Mesangial cell (primary cell): ENCODE measurements at places on chromosomes 2 and 18. TPM values are rescaled to one million over a fixed set of nuclear protein-coding genes. Genes with fewer than 3 reads are reported as not detected.

SERPINB10 gene
- total RNA-seq: not detected in 2 replicates

ACADL gene
- total RNA-seq: 0.51 TPM in 1 of 2 replicates, not detected in the other

NPHP1 gene
- total RNA-seq: 2.6 and 4.1 TPM in 2 replicates

RPRM gene
- 0.13 TPM in 1 of 2 replicates, not detected in the other for total RNA-seq

GNAL gene
- 2.3 and 4.3 TPM in 2 replicates for total RNA-seq

NT5DC4 gene
- total RNA-seq: not detected in 2 replicates

EMX1 gene
- total RNA-seq: 0.16 and 0.51 TPM in 2 replicates

SULT1C2 gene
- 1.5 and 7.7 TPM in 2 replicates for total RNA-seq

NR4A2 gene
- total RNA-seq: 0.25 TPM in 1 of 2 replicates, not detected in the other

SAG gene
- not detected in 2 replicates for total RNA-seq

SYT4 gene
- total RNA-seq: not detected in 2 replicates

CYP26B1 gene
- total RNA-seq: under 0.01 and 0.51 TPM in 2 replicates

PAX8 gene
- 118 and 299 TPM in 2 replicates for total RNA-seq

GPAT2 gene
- under 0.01 and 2.9 TPM in 2 replicates for total RNA-seq

CHRNG gene
- not detected in 2 replicates for total RNA-seq

RAB17 gene
- 0.63 TPM in 1 of 2 replicates, not detected in the other for total RNA-seq

IL36G gene
- not detected in 2 replicates for total RNA-seq

AKAIN1 gene
- not detected in 2 replicates for total RNA-seq

APCDD1 gene
- total RNA-seq: 3.4 TPM in 1 of 2 replicates, not detected in the other

TLX2 gene
- not detected in 2 replicates for total RNA-seq

AOX1 gene
- 1.5 and 9.3 TPM in 2 replicates for total RNA-seq

GALR1 gene
- not detected in 2 replicates for total RNA-seq

CYS1 gene
- total RNA-seq: 3.4 and 16.9 TPM in 2 replicates

ITGAV gene
- 108 and 186 TPM in 2 replicates for total RNA-seq

PROC gene
- total RNA-seq: 0.16 and 2.3 TPM in 2 replicates

FBXO48 gene
- total RNA-seq: 0.13 and 0.33 TPM in 2 replicates

KLHL41 gene
- under 0.01 TPM in 2 replicates for total RNA-seq

NLRC4 gene
- total RNA-seq: not detected in 2 replicates

SLC9A4 gene
- total RNA-seq: 0.13 TPM in 1 of 2 replicates, not detected in the other

PPM1B gene
- 14.1 and 17.6 TPM in 2 replicates for total RNA-seq

IL1R2 gene
- 0.38 TPM in 1 of 2 replicates, not detected in the other for total RNA-seq

WIPF1 gene
- total RNA-seq: 6.7 and 10.6 TPM in 2 replicates

RTKN gene
- 39.1 and 48.0 TPM in 2 replicates for total RNA-seq

RNF144A gene
- total RNA-seq: 11.7 and 16.7 TPM in 2 replicates

TANC1 gene
- 10.1 and 23.2 TPM in 2 replicates for total RNA-seq

LAMA1 gene
- 14.3 and 17.5 TPM in 2 replicates for total RNA-seq

HJURP gene
- total RNA-seq: 2.7 and 62.2 TPM in 2 replicates

RESP18 gene
- total RNA-seq: not detected in 2 replicates

IL36A gene
- total RNA-seq: not detected in 2 replicates
